ENCODE measurements at places on chromosomes 7 and 10.

GRCh38 chr7:47777531-47778152 is 170.6 kb downstream of the PKD1L1 start:
- no peak for DNase-seq

DNA sequence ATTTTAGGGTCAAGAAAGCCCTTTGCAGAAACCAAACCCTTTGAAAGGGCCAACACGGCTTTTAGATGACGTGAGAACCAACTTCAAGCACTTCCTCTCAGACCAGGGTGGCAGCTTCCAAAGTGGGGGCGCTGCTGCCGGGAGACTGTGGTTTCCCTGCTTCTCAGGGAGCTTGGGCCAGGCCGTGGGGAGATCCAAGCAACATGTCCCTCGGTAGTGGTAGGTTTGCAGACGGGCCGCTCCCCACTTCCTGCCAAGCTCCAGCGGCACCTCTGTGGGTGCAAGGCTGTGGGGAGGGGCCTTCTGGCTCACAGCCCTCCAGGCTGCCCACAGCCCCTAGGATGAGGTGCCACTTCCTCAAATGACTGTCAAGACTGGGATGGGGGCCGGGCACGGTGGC is 132.4 kb downstream of the FAM53B start:
- DNase-seq, result no peak

DNA sequence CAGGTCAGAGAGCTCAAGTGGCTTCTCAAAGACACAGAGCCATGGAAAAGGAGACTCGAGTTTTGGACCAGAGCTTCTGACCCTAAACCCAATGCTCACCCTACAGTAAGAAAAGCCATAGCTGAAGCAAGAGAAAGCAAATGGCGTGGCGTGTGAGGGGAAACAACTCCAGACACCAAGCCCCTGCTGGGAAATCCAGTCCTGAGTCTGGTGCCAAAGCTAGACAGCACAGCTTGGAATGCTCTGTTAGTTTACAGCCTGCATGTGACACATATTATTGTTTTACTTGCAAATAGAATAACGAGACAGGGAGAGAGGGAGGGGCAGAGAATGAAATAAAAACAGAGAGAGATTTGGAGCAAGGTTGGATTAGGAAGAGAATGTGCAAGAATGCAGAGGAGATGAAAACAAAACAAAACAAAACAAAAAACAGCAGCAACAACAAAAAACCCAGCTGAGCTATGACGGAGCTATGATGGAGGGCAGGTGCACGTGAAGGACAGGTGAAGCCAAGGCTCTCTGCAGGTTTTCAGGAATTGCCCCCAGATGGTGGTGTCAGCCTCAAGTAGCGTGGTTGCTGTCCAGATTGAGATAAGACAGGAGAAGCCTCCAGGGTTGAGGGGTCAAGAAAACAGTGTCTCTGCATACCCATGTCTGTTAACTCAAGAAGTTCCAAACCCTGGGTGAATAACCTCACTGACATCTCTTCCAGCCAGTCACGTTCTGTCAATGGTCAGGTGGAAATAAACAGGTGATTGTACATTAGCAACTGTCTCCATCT is 69.7 kb upstream of the LRRC18 start:
- DNase-seq, result no peak

GRCh38 chr10:99551158-99551557 is 18.4 kb downstream of the NKX2-3 start:
- no peak for DNase-seq

- peak; percentile 54 for DNase-seq
Measured at GRCh38 chr7:155669717-155670505, 25.4 kb downstream of the RBM33 start.

DNA sequence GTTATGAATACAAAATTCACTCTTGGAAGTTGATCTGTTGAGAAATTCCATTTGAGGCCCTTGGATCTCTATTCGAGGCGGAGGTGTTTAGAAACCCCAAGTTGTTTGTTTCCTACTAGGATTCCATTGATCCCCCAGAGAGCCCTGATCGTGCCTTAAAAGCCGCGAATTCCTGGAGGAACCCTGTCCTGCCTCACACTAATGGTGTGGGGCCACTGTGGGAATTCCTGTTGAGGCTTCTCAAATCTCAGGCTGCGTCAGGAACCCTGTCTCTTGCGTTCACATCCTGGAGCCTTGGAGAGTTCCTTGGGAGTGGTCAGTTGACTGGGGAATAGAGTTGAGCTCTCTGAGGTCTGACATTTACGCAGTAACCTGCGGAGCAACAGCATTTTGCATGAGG is 1.2 kb downstream of the CFAP69 start:
- peak; percentile 30 for DNase-seq

Data from iPS DF 19.7 (cell line).